ENCODE measurements at places on chromosomes 4 and X.

DNA sequence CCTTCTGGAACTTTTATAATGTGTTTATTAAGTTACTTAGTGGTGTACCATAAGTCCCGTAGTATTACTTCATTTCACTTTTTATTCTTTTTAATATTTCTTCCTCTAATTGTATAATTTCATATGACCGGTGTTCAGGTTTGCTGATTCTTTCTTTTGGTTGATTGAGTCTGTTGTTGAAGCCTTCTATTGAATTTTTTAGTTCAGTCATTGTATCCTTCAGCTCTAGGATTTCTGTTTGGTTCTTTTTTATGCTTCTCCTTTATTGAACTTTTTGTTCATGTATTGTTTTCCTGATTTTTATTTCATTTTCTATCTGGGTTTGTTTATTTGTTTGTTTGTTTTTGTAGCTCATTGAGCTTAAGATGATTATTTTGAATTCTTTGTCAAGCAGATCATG lies 8.8 kb downstream of the CEP44 start:
- no peak for DNase-seq

DNA sequence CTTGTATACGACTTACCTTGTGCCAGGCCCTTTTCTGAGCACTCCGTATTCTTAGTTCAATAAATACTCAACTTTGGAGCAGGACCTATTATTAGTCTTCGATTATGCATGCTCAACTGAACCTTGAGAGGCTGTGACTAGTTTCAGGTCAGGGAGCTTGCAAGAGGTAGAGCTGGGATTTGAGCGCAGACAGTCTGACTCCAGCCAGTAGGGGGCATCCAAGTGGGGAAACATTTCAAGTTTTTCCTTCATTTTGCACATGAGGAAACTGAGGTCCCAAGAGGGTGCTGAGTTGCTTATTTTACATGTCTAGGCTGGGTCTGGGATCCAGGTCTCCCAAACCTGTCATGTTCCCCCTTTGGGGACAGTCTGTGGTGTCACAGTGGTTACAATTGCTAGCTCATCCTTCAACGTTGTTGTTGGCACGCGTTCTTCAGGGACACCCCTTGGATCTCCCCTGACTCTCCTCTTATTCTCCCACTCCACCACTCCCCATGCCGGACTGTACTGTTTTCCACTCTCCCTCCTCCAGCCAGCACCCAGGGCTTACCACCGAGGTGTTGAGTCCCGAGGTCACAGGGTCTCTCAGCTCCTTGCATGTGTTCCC lies 6.7 kb upstream of the PRICKLE3 start:
- DNase-seq = no peak

DNA sequence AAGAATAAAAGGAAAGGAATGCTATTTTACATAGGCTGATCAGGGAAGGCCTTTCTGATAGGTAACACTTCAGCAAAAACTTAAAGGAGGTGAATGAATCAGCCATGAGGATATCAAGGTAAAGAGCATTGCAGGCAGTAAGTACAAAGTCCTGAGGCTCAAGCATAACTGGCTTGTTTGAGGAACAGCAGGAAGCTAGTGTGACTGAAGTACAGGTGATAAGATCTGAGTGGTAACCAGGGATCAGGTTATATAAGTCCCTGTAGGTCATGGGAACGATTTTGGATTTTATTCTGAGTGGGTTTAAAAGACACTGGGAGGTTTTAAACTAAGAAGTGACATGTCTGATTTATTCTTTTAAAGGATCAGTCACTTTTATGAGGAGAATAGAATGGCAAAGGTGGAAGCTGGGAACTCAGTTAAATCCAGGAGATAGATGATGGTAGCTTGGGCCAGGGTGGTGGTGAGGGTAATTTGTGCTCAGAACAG lies 47.1 kb upstream of the THOC2 start:
- no peak for DNase-seq

- no peak for DNase-seq
Observed at GRCh38 chr4:162497564-162498167, 333.9 kb upstream of the FSTL5 start.

DNA sequence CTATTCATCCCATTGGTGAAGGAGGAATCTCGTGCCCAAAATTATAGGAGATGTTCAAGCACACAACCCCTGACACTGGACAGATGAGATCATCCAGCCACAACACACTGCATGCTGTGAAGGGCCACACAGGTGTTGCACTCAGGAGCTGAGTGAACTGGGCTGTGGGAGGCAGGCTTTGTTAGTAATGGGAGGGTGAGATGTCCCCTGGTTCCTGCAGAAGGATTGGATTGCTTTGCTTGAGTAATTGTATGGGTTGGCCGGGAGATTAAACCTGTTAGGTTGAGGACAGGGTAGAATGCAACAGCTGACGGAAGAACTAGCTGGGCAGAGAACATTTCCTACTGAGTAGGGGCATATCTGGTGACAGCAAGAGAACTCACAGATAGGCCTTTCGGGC lies 152.2 kb downstream of the TACR3 start:
- no peak for DNase-seq

- no peak for DNase-seq
Observed at GRCh38 chrX:120238933-120239332, 11.7 kb upstream of the ZBTB33 start.

GRCh38 chrX:47687263-47687662 lies 28.3 kb upstream of the UXT start:
- peak; percentile 57 for DNase-seq

GRCh38 chrX:22575161-22575845 lies 302.6 kb downstream of the CBLL2 start:
- DNase-seq = no peak

- DNase-seq = peak; percentile 65
Observed at GRCh38 chr4:173317004-173317403, 17.2 kb downstream of the HMGB2 start.

- no peak for DNase-seq
Observed at GRCh38 chr4:142036795-142037583, 400.6 kb downstream of the IL15 start.

GRCh38 chr4:151665022-151665784 lies 95.6 kb downstream of the GATB start:
- DNase-seq = no peak

All from islet precursor cell (in vitro differentiated cells).